ENCODE measurements at places on chromosomes 16 and 17.

- DNase-seq: no peak
These were observed 10.9 kb downstream of the HDAC5 start for GRCh38 chr17:44112284-44113280.

GRCh38 chr16:14420721-14421488, 209.2 kb downstream of the PARN start:
- DNase-seq: no peak

DNA sequence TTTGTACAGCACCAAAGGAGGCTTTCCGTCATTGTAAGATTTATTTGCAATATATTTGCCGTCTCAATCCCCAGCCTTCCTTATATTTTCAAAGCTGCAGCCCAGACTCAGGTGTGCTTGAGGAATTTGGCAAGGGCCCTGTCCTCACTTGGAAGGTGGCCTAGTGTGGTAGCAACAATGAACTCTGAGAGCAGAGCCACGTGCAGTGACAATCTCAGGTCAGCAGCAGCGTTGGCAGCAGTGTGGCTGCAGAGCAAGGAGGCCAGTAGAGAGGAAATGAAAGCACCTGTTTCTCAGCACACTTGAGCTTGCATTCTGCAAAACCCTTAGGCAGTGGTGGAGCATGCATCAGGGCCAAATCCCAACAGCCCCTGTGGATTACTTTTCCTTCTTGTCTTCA, 613.5 kb downstream of the RBFOX1 start:
- DNase-seq: no peak

- DNase-seq: no peak
These were observed 1.4 kb downstream of the CENPX start for GRCh38 chr17:82021107-82021899.

- no peak for DNase-seq
These were observed 18.7 kb upstream of the JPH3 start for GRCh38 chr16:87583453-87584131.

DNA sequence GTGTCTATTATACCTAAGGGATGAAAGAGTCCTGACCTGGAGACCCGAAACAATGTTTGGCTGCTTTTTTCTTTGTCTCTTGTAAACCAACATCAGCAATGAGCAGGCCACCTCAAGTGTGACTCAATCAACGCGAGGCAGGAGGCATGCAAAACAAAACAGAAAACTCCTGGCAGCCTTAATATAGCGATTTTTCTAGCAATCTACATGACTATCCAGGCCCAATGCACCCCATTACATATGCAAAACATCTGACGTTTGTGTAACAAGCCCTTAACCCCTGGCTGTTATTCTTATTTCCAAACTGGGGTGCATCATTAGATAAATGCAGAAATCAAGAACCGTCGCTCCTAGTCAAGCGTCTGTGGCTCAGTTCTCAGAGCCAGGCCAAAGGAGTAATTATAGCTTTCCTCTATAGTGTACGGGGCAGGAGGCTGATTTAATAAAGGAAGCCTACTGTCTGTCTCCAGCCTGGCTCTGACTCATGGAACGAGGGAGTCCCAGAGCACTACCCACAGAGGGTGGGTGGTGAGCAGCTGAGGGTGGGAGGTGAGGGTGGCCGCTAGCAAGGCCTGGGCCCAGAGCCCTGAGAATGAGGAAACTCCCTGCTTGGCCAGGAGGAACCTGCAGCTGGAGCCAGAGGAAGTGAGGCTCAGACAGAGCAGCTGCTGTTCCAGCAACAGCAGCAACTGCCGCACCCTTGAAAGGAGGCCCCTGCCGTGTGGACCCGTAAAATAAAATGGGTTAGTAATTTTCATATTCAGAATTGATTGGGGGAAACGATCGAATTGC, 43.9 kb downstream of the CHD9 start:
- no peak for DNase-seq

GRCh38 chr17:43784068-43784467, 3.8 kb downstream of the CFAP97D1 start:
- DNase-seq: no peak

- no peak for DNase-seq
These were observed 31.9 kb downstream of the ARHGAP23 start for GRCh38 chr17:38460082-38460715.

GRCh38 chr17:64315032-64315490, 52.0 kb upstream of the TEX2 start:
- no peak for DNase-seq

Measured in smooth muscle cell of the brain vasculature (primary cell).